ENCODE measurements at places on chromosomes 13 and 19.

DNA sequence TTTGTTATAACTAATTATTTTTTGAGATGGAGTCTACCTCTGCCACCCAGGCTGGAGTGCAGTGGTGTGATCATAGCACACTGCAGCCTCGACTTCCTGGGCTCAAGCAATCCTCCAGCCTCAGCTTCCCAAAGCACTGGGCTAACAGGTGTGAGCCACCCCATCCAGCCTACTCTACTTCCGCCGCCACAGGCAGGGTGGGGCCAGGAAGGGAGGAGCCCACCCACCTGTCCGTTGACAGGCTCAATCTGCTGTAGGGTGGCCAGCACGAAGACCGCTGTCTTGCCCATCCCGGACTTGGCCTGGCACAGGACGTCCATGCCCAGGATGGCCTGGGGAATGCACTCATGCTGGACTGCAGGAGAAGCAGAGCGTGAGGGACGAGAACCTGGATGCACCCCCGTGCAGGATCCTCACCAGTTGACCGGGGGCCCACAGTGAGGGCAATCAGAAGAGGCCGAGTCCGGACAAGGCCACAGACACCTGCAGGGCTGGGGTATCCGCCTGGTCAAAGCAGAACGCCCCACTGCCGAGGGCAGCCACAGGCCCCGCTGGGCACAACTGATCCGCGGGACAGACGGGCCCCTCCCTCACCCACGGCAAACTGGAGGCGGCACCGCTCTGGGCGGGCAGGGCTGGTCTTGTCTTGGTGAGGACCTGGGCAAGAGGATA is 6.7 kb downstream of the DDX39A start:
- no peak for DNase-seq

DNA sequence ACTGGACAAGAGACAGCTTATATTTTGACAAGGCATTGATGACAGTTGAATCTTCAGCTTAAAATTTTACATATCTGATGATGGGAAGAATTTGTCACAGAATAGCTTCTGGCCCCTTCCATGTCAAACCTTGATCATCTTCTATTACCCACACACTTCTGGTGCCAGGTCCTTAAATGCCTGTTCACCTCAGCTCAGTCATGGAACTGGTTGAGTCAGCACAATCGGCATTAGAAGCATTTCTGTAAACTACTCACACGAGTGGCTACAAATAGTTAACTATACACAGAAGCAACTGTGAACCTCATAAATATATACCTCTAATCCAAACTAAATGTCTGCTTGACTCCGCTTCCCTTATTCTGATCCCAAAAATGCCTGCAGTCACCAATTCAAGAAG is 161.2 kb downstream of the FOXO1 start:
- DNase-seq: no peak

DNA sequence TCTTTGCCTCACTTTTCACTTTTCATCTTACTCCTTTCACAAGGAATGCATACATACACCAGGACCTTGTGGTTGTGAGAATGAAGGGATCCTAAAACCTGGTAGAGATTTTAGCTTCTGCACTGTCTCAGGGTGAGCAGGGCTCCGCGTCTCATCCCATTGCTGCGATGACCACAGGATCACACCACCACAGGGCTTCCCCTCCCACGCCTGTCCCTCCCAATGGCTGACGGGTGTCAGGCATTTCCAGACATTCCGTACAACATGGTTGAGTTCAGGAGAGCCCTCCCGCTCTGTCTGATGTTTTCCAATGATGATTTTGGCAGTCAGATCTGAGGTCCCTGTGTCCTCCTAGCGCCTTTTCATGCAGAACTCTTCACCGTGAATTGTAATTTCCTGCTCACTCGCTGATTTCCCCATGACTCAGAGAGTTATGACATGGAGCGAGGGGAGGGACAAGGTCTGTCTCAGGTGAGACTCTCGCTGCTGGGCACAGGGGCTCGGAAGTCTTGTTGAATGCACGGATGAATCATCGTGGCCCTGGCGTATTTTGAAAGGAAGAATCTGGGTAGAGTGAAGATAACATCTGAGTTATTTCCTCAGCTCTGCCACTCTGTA is 102.8 kb downstream of the TEX29 start:
- DNase-seq: no peak

GRCh38 chr13:106047859-106048258 is 487.6 kb downstream of the EFNB2 start:
- DNase-seq: no peak

GRCh38 chr13:20513466-20513995 is 12.1 kb downstream of the CRYL1 start:
- DNase-seq: no peak

DNA sequence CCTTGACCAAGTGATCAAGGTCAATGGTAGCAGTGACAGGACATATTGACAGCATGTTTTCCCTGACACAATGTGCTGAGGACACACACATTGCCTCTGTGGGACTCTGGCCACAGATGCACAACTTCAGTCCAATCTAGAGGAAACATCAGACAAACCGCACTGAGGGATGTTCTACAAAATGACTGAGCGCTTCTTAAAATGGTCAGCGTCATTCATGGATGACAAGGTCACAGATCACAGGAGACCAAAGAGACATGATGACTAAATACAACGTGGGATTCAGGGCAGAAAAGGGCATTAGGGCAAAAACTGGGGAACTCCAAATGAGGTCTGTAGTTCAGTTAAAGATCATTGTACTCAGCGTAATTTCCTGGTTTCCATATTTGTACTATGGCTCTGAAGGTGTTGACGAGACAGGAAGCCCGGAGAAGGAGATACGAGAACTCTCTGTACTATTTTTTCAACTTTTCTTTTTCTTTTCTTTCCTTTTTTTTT is 20.6 kb downstream of the PBX4 start:
- no peak for DNase-seq

- DNase-seq: no peak
Observed at GRCh38 chr13:52405767-52406494, at the start of gene THSD1. Gene THSD1, minus strand, starts transcription at chr13:52406172. Its CDS starts 3,572 bp downstream, at chr13:52402600.

DNA sequence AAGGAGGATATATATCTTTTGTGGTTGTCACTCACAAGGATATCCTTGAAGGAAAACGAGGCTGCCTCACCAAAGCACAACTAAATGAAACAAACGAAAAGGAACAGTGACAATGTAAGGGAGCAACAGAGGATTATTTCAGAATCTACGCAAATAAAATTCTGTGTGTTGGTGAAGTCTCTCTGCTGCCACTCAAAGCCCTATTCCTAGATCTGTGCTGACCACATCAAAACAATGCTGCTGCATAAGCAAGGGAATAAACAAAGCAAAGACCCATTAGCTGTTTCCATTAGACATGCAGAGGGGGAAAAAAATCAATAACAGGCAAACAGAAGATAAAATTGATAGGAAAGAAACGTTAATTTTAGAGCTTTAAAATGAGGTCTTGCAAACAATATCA is 204.4 kb downstream of the MZT1 start:
- no peak for DNase-seq

- DNase-seq: no peak
Observed at GRCh38 chr19:7942981-7943443, 454 bp downstream of the TIMM44 start.

DNA sequence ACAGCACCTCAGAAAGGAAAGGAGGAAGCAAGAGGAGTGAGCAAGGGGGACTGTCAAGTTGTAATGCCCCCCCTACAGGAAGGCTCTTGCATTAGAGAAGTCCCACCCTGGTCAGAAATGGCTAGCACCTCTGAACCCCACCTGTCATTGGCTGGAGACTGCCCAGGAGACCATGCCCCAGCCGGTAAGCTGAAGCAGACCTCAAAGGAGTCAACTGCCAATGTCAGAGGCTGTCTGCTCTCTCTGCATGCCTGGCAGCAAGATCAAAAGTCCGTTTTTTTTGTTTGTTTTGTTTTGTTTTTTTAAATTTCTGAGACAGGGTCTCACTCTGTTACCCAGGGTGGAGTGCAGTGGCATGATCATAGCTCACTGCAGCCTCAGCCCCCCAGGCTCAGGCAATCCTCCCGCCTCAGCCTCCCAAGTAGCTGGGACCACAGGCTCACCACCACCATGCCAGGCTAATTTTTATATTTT is 8.1 kb upstream of the BCL3 start:
- DNase-seq: no peak

DNA sequence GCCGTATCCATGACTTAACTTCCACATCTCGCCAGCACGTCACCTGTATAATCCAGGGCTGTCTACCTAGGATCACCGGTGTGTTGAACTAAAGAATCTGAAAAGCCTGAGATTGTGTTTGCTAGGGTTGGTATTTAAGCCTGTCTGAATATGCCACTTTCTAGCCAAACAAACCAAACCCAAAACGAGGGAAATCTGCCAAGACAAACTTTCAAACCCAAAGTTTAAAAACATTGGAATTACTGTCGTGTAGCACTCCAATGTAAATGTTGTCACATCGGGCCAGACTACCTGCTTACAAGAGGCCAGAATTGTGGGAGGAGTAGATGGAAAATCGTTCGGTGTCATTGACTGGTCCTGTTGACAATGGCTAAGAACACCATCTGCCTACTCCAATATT is 747.8 kb downstream of the EFNB2 start:
- DNase-seq: no peak

DNA sequence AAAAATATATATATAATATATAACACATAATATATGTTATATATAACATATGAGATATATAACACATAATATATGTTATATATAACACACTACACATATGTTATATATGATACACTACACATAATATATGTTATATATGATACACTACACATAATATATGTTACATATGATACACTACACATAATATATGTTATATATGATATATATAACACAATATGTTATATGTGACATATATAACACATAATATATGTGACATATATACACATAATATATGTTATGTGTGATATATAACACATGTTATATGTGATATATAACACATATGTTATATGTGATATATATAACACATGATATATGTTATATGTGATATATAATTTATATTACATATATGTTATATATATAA is 129.7 kb downstream of the CACNA1A start:
- DNase-seq: no peak

DNA sequence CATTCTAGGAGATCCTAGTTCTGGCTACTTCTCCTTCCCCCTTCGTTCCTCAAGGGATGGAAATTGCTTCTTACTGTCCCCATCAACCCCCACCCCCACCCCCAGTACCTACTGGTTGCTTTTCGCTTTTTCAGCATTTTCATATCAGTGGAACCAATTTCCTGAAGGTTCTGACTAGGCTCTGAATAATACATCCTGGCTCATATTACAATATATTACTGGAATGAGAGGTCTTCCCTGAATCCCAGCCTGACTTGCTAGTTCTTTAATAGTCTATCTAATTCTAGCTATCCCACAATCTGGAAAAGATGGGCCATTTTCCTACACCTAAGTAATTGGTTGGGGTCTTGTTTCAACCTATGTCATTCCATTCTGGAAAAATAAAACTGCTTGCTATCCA is 207.4 kb downstream of the COG6 start:
- DNase-seq: no peak

DNA sequence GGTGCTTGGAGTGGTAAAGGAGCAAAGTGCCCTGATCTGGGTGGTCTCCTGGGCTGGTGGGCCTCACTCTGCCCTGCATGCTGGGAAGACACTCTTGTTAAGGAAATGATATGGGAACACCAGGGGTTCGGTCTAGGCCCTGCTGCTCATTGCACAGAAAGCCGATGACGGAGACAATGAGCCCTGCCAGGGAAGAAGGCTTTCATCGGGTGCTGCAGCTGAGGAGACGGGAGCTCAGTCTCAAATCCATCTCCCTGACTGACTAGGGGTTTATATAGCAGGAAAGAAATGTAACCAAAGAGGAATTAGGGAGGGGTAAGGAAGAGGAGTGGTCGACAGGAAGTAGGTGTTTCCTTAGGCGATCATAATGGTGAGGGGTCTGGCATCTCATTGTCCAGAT is 253.4 kb downstream of the TEX29 start:
- no peak for DNase-seq

DNA sequence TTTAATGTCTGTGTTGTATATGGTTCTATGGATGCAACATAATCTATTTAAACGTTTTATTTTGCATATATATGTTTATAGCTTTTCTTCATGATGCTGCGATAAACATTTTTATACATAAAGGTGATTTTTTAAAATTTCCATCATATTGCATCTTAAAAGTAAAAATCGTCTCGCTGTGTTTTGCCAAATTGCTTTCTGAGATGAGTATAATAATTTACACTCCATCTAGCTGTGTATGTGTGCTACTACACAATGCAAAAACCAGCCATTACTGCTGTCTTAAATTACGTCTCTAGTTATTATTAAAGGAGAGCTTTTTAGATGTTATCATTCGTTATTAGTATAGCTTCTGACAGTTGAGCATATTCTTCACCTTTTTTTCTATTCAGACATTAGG is 37.2 kb downstream of the METTL21C start:
- no peak for DNase-seq

DNA sequence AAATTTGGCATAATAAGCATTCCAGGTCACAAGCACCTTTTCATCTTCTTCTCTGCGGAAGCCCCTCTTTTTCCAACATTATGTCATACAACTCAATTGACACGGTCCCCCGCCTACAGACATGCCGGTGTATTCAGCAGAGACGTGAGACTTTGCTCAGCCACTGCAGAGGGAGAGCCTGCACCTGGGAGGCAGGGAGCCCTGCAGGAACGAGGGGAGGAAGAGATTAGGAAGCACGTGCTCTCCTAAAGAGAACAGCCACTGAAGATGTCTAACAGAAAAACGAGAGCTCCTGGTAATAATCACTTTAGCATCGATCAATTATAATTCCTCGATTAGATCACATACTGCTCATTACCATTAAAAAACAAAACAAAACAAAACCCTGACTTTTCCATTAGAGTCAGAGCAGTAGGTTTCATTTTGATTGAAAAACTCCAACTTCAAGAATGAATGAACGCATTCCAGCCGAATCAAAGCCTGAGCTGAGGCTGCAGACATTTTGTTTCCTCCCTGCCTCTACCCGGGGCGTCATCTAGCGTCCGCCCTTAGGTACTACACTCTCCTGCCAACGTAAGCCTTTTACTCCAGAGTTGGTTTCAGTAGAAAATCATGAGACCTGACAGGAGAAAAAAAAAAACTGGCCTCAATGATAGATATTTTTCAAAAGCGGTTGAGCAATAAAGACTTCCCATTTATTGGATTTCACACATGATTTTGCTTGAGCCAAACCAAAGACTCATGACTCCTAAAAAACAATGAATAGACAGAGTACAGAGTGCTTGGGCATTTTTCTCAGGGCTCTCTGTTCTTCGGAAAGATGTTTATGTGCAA is 194.5 kb downstream of the KATNAL1 start:
- peak; percentile 42 for DNase-seq

DNA sequence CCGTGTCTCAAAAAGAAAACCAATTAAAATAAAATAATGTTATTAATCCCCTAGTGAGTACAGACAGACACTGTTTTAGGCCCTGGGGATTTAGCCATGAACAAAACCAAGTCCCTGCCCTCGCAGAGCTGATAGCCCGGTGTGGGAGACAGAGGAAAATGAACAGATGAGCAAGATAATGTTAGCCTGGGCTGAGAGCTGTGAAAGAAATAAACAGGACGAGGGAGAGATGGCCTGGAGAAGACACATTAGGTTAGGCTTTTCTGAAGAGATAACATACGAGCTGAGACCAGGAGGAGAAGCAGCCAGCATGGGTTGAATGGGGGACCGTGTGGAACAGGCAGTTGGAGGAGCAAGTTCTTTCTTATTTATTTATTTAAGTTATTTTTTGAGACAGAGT is 9.0 kb downstream of the RELB start:
- DNase-seq: no peak

Measured in stimulated activated CD8-positive, alpha-beta memory T cell treated with anti-CD3 and anti-CD28 coated beads, Interleukin-15, amount 100 ng/mL, for 4 hours (primary cell).